Esophagus squamous epithelium (tissue), 5 donors: ENCODE measurements at places on chromosomes 4 and X. TPM values are rescaled to one million over a fixed set of nuclear protein-coding genes. Genes with fewer than 3 reads are reported as not detected.

DNA sequence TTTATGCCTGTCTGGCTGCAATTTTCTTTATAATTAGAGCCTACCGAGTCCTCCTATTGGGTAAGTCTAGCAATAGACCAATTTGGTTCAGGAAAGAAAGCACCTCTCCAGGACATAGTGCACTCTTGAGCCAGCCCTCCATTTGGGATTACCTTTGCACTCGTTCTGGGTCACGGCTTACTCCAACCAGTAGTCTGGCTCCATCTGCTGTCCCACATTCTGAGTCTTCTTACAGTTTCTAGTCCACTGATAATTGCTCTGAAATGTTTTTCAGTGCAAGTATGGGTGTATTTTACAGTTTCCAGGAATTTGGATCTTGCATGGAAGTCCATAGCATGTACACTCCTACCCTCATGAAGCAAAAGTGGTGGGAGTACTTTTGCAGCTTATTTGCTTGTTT, 34.8 kb upstream of the USP51 start:
- no peaks in the 10 kb centered on the region for H3K4me1 ChIP-seq
- no peak overlapping the region for H3K4me3 ChIP-seq
- no peaks in the 10 kb centered on the region for H3K27me3 ChIP-seq

DNA sequence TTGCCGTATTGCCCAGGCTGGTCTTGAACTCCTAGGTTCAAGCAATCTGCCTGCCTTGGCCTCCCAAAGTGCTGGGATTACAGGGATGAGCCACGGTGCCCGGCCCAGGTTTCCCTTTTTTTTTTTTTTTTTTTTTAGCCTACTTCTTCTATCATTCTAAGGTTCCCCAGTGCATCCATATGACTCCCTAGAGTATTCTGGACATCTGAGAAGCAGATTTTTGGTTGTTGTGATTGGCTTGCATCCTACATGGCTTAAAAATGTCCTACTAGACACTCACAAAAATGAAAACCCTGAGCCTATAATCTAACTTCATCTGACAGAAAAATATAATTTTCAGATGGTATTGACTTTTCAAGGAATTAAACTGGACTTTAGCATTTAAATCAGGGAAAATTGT, 41.7 kb downstream of the SMIM14 start:
- no peaks in the 10 kb centered on the region for H3K4me1 ChIP-seq
- no peak overlapping the region for H3K4me3 ChIP-seq

- no peak for DNase-seq
- no peak overlapping the region for H3K4me3 ChIP-seq
- H3K27me3 ChIP-seq = no peaks in the 10 kb centered on the region
- no peaks in the 10 kb centered on the region for H3K36me3 ChIP-seq
Measured at GRCh38 chr4:4281787-4282186, 8.2 kb downstream of the LYAR start.

GRCh38 chr4:145298885-145299284, 118.5 kb upstream of the OTUD4 start:
- H3K27ac ChIP-seq = no peak overlapping the region
- no peak overlapping the region for H3K4me3 ChIP-seq
- no peaks in the 10 kb centered on the region for H3K36me3 ChIP-seq
- DNase-seq = no peak
- peaks cover 13% of the 10 kb centered on the region for H3K4me1 ChIP-seq

DNA sequence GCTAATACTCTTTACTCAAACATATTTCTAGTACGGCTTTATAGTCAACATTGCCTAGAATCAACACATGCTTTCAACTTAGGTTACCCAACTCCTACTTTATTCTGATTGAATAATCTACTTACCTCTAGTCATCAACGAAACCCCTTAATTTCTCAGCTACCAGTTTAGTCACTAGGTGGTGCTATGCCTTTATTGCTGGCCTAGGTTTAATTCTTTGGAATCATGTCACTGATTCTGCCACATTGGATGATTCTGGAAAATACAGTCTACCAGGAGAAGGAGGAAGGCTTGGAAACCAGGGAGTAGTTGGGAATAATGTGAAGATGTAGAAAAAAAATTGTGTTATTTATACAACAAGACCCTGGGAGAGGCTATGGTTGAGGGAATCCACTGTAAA, 167.7 kb downstream of the DCAF12L2 start:
- H3K4me3 ChIP-seq = no peak overlapping the region
- no peaks in the 10 kb centered on the region for H3K4me1 ChIP-seq
- DNase-seq = no peak
- H3K36me3 ChIP-seq = no peaks in the 10 kb centered on the region
- H3K27ac ChIP-seq = no peak overlapping the region

GRCh38 chr4:87444741-87445140, 22.4 kb downstream of the NUDT9 start:
- DNase-seq = no peak
- H3K27me3 ChIP-seq = no peaks in the 10 kb centered on the region
- H3K4me3 ChIP-seq = no peak overlapping the region
- no peaks in the 10 kb centered on the region for H3K4me1 ChIP-seq
- no peak overlapping the region for H3K27ac ChIP-seq

The PNMA5 gene
- total RNA-seq = not detected

The GUCY1A1 gene
- total RNA-seq = 7.8 TPM
